Astrocyte of the spinal cord (primary cell): ENCODE measurements at places on chromosomes 13 and 19.
A peak's percentile ranks its signal among the peaks of the same experiment; 100 is the strongest.

GRCh38 chr13:30859326-30859725 lies 46.7 kb upstream of the MEDAG start:
- peak; percentile 62 for DNase-seq

GRCh38 chr19:2274931-2275535 lies 6.9 kb downstream of the PEAK3 start:
- peak; percentile 53 for DNase-seq

GRCh38 chr19:23183251-23183650 lies 66.4 kb downstream of the ZNF730 start:
- no peak for DNase-seq

- DNase-seq = no peak
These were observed 3.1 kb upstream of the BEST2 start for GRCh38 chr19:12748489-12748888.

DNA sequence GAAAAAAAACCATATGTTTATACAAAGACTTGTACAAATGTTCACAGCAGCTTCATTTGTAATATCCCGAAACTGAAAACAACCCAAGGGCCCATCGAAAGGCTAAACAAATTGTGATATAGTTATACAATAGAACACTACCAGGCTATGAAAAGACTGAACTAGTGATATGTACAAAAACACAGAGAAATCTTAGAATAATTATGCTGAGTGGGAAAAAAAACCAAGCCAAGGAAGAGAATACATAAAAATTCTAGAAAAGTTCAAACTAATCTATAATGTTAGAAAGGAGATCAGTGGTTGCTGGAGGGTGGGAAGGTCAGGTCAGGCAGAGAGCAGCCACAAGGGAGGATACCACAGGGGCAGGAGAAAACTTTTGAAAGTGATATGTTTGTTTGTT lies 7.8 kb downstream of the PABPC3 start:
- DNase-seq = no peak

- no peak for DNase-seq
These were observed 4.1 kb downstream of the IL27RA start for GRCh38 chr19:14035706-14036105.

DNA sequence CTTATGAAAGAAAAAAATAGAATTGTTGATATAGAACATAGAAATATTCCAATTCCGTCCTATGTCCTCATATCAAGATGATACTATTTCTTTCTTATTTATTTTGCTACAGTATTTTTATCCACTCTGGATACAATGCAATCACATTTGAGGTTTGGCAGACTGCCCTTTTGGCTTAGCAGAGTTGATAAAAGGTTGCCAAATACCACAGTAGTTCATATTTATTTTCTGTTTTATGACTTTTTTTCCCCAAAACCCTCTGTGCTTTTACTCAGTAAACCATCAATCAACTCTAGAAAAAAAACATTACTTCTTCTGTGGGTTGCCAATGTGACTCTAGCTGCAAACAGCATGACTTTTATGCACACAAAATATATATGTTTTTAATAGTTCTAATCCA lies 424.5 kb downstream of the PCDH9 start:
- peak; percentile 60 for DNase-seq

DNA sequence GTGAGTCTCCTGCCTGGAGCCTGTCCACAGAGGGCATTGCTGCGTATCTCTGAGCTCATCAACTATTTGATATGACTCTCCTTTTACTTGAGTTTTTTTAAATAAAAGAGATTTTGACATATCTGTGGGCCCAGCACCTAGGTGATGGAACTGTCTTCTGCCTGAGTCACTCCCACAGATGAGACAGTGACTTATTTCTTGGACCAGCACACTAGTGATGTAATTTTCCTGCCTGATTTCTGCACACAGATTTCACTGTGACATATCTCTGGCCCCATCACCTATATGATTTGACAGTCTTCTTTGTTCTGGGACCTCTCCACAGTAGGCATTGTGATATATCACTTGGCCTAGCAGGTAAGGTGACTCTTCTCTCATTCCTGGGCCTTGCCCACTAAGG lies 66.6 kb upstream of the ZNF43 start:
- DNase-seq = no peak

GRCh38 chr19:42245231-42245630 lies 2.8 kb upstream of the GSK3A start:
- DNase-seq = no peak

DNA sequence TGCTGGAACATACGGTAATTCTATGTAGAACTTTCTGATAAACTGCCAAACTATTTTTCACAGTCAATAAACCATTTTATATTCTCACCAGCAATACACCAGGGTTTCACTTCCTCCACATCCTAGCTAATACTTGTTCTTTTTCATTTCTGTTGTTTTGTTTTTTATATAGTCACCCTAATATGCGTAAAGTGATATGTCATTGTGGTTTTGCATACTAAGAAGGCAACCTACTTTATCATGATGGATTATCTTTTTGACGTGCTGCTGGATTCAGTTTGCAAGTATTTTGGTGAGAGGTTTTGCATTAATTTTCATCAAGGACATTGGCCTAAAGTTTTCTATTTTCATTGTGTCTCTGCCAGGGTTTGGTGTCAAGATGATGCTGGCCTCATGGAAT lies 1384.1 kb downstream of the UQCRFS1 start:
- DNase-seq = no peak

GRCh38 chr13:111031531-111031961 lies 83.6 kb upstream of the ARHGEF7 start:
- peak; percentile 67 for DNase-seq

- no peak for DNase-seq
These were observed 30.3 kb downstream of the AP1M1 start for GRCh38 chr19:16227837-16228636.

DNA sequence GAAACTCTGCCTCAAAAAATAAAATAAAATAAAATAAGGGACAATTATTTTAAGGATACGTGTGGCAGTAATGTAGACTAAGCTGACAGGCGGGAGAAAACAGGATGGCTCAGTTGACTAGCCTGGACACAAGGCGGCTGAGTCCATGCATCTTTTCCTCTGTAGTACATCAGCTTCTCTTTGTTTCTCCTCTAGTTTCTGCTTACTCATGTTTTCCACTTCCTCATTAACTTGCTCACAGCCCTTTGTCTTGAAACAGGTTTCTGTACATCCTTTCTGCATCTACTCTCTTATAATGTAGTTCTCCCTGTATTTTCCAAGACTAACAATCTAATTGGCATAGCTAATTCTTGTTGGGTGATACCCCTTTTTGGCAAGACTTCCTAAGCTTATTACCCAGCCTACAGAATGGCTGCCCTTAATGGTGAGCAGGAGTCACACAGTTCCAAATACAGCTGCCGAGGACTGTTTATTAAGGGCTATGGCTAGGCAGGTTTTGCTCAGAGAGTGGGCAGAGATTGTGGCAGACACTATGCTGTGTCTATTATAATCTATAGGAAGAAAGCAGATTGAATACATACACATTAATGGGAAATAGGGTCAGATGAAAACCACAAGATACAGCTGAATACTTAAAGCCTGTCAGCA lies 58.7 kb upstream of the KLF5 start:
- DNase-seq = peak; percentile 55

- DNase-seq = no peak
These were observed 532.7 kb downstream of the RFC3 start for GRCh38 chr13:34350671-34351070.

GRCh38 chr19:16247353-16248182 lies 49.9 kb downstream of the AP1M1 start:
- peak; percentile 70 for DNase-seq

DNA sequence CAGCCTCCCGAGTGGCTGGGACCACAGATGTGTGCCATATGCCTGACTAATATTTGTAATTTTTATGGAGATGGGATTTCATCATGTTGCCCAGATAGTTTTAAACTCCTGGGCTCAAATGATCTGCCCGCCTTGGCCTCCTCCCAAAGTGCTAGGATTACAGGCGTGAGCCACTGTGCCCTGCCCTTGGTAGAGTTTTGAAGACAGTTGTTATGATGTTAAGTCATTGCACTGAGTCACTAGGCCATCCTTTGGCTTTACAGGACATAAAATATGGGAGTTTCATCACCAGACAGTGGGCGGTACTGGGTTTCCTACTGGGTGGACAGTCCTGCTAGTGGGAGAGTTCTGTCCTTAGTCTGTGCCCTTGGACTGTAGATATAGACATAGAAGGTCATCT lies 282.5 kb downstream of the ATP8A2 start:
- DNase-seq = no peak

GRCh38 chr19:6573350-6573749 lies 17.6 kb downstream of the CD70 start:
- no peak for DNase-seq

DNA sequence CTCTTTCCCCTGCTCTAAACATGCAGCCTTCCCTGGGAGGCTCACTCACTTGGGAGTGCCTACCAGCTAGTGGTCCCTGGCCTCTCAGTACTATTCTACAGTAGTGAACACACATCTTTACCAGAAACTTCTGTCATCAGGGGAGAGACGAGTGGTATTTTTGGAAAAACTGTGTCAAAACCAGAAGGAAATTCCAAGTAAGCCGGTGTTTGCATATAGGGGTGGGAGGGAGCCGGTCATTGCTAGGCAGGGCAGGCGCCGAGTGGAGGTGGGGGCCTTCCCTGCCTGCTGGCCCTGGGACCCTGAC lies 7.0 kb downstream of the RPS9 start:
- no peak for DNase-seq

GRCh38 chr13:110250258-110250891 lies 56.6 kb downstream of the COL4A1 start:
- DNase-seq = peak; percentile 77

DNA sequence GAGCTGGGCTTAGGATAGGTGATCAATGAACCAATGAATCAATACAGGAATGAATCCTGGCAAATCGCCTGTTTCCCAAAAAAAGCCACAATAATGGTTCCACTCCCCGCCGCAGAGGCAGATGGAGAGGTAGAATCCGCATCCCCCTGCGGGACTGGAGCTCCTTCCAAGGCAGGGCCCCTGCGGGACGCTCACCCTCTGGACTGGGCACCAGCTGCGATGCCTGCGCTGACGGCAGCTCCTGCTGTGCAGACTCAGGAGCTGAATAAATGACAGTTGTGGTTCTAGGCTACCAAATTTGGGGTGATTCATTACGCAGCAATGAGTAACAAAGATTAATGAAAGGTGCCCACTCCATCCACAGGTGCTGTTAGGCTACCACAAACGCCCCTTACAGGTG lies 8.8 kb upstream of the CDC34 start:
- DNase-seq = no peak

DNA sequence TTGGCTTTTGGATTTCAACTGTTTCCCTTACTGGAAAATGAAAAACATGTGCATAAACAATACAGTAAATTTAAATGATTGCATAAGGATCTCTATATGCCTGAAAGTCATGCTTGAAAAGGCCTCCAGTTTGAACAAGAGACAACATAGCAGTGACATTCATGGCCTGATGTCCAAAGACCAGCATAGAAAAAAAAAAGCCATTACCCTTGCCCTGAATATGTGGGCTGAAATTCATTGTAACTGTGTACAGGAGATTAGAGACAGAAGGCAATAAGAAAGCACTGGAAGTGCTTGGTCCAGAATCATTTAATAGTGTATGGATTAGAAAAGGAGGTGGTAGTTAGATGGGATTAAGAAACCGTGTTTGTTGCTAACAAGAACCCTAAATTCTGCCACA lies 15.4 kb downstream of the MIR17HG start:
- DNase-seq = no peak

DNA sequence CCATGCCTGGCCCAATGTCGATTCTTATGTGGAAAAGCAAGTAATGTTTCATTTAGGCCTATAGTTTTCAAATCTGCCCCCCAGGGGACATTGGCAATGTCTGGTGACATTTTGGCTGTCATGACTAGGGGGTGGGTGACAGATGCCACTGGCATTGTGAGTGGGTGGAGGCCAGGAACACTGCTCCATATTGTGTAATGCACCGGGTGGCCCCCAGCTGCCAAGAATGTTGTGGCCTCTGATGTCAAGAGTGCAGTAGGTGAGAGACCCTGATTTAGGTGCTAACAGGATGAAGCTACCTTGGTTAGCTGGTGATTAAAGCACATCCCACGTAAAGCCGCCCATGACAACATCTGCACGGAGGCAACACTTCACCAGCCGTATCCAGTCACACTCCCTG lies 10.8 kb downstream of the C19orf44 start:
- no peak for DNase-seq

DNA sequence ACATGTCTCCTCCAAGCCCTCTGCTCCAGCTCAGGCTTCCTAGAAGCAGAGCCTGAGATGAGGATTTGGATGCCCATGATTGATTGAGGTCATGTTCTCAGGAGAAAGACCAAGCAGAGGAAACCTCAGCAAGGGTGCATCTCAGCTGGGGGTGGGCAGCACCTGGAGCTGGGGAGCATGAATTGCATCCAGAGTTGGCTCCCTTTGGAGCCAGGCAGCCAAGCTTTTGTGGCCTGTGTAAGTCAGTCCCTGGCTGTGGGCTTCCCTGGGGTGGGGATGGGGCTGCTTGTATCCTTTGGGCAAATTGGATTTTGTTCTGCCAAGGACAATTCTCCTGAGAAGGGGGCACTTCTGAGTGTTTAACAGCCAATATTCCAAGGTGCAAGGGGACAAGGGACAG lies 91.5 kb upstream of the WASF3 start:
- no peak for DNase-seq

GRCh38 chr13:95604556-95604915 lies 40.0 kb downstream of the DZIP1 start:
- DNase-seq = no peak

DNA sequence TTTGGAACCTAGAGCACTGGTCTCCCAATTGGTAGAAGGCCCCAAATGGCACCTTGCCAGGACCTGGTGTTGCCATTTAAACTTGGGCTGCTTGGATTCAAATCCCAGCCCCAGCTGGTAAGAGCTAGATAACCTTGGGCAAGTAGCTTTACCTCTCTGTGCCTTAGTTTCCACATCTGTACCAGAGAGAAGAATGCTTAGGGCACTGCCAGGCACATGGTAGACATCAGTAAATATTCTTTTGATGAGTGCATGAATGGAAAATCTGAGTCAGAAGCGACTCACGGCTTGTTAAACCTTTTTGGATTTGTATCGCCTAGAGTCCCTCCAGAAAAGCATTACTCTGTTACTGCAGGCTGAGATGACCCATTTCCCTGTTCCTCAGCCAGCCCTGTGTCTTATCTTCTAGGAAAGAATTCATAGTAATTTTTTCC lies 90.9 kb downstream of the SIPA1L3 start:
- peak; percentile 86 for DNase-seq

- DNase-seq = peak; percentile 84
These were observed at the start of gene CNN2 for GRCh38 chr19:1025960-1026782. Gene CNN2, plus strand, starts transcription at chr19:1026608. Its CDS starts 54 bp downstream, at chr19:1026662.

GRCh38 chr13:67139551-67139950 lies 90.6 kb downstream of the PCDH9 start:
- no peak for DNase-seq

DNA sequence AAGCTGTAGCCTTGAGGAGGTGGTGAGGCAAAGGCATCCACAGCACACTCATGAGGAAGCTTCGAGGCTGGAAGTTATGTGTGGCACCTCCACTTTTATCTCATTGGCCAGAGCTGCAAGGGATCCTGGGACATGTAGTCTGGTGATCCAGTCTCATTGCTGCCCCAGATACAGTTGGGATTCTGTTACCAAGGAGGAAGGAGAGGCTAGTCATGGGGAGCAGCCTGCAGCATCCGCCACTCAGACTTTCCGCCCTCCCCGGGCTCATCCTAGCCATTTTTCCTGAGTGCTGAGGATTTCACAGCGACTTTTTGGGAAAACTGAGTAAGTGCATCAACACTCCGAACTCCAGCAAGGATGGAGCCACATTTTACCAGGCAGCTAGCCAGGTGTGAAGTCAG lies 74.4 kb downstream of the DPF1 start:
- no peak for DNase-seq

GRCh38 chr13:73519396-73520116 lies 460.8 kb downstream of the KLF5 start:
- DNase-seq = peak; percentile 1
